ENCODE measurements at places on chromosomes 11 and 22.

DNA sequence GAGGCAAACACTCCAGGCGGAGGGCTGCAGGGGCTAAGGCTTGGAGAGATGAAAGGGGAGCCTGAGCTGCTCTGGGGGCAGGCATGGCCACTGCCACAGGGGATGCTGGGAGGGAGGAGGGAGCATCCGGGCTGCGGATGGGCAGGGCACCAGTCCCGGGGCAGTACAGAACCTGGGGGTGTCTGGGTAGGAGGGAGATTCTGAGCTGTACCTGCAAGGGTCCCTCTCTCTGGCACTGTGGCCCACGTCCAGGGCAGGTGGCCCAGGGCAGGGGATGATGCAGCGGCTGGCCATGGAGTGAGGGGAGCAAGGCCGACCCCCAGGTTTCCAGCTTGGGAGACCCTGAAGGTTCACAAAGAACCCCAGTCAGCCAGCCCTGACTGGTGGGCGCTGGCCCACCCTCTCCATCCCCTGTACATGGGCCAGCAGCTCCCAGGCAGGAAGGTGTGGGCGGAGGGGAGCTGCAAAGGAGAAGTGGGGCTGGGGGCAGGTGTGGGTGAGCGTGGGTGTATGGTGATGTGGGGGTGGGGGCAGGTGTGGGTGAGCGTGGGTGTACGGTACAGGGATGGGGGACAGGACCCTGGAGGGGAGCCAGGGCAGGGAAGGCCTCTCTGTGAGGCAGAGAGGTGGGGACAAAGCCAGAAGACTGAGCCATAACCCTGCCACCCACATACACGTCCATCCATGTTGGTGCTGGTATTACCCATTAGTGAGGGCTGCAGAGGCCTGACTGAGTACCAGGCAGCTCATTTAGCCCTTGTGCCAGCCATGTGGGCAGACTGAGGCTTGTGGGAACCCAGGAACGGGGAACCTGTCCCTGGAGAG, 2.2 kb upstream of the TNFRSF13C start:
- no peak for DNase-seq

GRCh38 chr11:78256962-78257361, 68.2 kb downstream of the USP35 start:
- no peak for DNase-seq

GRCh38 chr22:42742940-42743339, 22.3 kb upstream of the A4GALT start:
- DNase-seq: no peak

GRCh38 chr11:77497368-77497767, 23.5 kb upstream of the PAK1 start:
- DNase-seq: no peak

DNA sequence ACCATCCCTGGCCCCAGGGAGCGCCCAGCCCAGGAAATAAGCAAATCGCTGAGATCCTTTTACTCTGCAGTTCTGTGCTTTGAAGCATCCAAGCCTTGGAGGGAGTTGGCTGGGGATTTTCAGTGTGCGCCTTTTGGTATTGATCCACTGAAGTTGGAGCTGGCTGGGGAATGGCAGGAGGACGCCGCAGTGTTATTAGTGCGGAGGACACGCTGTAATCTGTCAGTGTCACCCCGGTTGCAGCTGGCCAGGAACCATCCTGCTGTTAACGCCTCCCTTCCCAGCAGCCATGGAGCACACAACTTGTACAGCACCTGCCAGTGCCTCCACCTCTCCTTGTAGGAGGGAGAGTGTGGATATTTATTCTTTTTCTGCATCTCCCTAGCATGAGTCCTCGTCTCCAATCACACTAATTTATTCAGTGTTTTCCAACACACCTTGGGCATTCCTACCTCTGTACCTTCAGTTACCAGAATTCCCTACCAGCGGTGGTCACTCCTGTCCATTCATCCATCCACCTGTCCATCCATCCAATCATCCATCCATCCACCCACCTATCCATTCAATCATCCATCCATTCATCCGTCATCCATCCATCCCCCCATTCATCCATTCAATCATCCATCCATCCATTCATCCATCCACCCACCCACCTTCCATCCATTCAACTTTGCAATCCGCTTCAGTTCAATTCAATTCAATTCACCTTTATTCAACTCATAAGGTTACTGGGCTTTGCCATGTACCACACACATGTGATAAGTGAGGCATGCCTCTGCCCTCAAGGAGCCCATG, 21.9 kb upstream of the EIF3D start:
- DNase-seq: no peak

DNA sequence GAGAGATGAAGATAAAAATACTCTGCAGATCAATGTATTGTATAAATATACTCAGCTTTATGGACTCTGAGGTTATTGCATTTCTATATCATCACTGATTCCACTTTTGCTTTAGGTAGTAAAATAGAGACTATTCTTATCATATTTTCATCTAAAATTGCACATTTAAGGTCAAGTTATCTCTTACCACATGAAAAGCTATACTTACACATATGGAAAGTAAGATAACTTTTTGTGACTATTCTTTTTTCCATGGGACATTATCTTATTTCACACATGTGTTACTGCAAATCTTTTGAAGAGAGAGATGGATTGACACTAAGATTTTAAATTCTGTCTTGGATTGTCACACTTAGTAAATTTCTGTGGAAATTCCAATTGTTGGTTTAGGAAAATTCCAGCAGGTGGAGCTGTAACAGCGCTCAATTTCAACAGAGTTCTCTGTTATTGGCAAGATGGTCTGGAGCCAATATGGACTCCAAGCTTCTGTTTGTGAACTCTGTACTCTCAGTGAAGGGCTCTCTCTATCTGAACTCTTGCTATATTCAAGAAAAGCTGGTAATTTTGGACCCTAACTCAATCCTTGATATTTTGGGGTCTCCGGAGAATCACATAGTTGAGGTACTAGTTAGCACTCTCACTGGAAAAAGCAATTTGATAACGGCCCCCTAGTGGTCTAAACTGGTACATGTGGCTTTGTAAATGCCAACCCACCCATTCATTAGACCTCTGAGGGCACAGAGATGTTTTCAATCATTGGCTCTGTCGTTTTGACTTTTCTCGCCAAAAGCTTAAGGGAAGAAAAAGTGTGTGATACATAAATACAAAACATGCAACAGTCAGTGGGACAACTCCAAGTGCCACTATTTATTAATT, 429.7 kb downstream of the ETS1 start:
- peak; percentile 81 for DNase-seq

DNA sequence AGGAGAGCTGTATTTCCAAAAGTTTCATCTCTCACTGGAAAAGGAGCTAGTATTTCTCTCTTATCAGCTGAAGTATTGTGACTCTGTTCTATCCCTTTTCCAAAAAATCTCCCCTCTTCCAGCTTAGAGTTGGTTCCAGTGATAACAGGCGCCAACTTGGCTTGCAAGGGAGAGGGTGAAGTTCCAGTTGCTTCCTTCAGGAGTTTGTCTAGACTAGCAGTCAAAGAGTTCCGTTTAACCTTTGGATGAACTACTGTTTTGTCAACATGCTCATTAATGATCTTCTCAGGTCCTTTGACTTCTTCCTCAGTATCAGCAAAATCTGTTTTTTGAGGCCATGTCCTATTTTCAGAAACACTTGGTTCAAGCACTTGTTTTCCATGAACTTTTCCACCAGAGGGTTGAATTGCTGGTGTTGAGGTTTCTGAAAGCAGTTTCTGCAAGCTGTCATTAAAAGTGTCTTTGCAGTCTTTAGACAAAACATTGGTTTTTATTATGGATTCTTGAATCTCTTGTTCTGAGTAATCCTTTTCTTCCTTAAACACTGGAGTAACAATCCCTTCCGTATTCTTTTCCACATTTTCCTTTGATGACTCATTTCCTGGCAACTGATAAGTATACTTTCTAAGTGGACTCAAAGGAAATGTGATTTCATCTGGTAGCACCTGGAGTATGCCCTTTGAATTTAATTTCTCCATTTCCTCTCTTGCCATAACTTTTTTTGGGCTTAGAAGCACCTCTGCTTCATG, 39.7 kb upstream of the CCDC89 start:
- DNase-seq: no peak

GRCh38 chr11:107331728-107332127, 125.9 kb downstream of the CWF19L2 start:
- no peak for DNase-seq

GRCh38 chr11:114160894-114161293, 101.4 kb downstream of the ZBTB16 start:
- no peak for DNase-seq

GRCh38 chr22:44524806-44525205, 26.8 kb upstream of the RTL6 start:
- DNase-seq: no peak

DNA sequence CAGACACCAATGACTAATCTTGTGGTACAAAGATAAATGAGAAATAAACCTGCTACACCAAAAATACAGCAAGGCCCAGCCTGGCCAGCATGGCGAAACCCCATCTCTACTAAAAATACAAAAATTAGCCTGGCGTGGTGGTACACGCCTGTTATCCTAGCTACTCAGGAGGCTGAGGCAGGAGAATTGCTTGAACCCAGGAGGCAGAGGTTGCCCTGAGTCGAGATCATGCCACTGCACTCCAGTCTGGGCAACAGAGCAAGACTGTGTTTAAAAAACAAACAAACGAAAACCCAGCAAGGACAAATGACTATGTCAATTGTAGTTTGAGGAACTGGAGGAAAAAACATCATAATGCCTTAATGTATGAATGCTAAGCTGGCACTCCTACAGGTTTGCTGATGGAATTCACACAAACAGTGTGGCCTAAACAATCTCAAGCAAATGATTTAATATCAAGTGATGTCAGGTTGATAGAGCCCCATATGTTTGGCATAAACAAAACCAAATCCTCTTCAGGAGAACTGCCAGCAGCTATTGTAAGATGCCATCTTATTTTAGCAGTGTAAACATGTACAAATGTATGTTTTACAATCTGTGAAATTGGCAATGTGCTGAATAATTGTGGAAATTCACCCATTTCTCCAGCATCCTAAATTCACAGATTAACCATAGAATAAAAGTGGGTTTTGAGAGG, 20.0 kb downstream of the MMP7 start:
- DNase-seq: no peak

DNA sequence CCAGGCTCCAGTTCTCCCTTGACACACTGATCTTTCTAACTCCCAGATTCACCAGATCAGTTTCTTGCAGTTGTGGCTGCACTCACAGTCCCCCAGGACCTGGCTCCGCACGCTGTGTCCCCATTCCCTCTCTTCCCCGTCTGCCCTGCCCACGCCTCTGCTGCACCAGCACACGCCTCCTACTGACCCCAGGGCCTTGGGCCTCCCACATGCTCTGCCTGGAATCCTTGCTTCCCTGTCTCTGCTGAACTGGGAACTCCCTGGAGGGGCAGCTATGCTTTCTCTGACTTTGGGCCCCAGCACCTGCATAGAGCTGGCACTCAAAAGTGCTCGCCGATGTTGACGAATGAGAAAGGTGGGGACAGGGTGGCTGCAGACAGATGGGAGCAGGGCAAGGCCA, 68.9 kb downstream of the MYO7A start:
- DNase-seq: no peak

DNA sequence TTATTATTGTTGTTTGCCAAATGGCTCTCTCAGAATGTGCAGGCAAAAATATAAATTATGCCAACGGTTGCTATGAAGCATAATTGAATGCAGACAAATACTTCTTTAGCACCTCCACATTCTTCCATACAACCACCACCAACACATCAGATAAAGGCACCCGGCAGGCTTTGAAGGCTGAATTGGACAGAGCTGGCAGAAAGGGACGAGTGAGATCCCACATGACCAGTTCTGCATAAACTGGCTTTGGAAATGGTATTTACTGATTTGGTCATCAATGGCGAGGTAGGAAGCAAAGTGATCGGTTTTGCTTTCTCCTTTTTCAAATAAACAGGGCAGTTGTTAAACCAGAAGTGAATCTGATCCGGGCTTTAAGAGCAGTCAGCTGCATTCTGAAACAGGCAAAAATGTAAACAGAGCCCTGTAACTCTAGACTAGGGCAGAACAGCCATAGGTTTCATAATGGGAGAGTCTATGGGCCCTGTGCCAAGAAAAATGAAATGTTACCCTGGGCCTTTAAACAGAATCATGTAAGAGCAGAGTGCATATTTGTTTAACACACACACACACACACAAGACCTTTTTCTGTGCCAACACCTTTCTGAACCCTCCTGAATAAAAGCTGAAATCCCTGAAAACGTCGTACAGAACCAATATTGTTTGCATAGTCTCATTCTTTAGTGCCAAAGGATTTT, 97.7 kb downstream of the MPPED2 start:
- DNase-seq: no peak

- DNase-seq: no peak
Observed at GRCh38 chr11:116651098-116651736, 121.6 kb downstream of the BUD13 start.

- DNase-seq: no peak
Observed at GRCh38 chr11:126426106-126426505, 70.6 kb downstream of the ST3GAL4 start.

- no peak for DNase-seq
Observed at GRCh38 chr11:126843096-126843495, 157.5 kb downstream of the KIRREL3 start.

GRCh38 chr22:37801946-37802309, 5.8 kb upstream of the GCAT start:
- DNase-seq: no peak

DNA sequence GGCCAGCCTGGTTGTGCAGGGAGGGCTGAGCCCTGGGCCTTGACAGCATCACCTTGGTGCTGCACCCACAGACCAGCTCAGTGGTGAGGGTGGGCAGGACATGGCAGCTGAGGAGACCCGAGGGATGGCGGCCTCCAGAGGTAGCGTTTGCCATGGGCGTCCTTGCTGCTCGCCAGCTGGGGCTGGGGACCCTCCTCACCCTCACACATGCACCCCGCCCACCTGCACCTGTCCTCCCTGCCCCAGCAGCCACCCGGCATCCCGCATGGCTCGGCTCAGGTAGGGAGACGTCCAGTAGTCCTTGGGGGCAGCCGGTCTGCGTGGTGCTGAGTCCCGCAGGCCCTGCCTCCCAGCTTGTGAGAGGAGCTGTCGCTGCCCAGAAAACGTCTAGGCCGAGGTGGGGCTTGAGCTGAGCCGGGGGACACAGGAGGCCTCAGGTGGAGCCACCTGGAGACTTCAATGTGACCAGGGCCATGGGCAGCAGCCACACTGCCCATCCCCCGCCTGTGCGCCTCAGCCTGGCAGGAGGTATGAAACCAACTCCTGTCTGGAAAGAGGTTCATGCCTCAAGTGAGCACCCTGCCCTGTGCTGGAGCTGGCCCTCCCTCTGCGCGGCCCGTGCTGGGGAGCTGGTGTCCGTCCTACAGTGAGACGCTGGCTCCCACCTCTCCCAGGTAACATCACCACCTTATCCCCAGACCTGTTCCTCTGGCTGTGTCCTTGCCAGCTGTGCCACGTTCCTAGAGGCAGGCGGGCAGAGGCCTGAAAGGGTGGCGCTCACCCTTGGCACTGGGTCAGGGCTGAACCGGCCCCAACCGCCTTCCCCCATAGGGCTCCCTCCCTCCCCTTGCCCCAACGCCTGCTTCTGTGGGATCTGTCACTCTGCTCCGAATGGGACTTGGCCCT, 3.3 kb upstream of the TRABD start:
- no peak for DNase-seq

Data from Panc1 (cell line).